A549 treated with Hydrocortisone at 1 μM for 4 hours (cell line): ENCODE measurements at places on chromosomes 2 and 18. TPM values are rescaled to one million over a fixed set of nuclear protein-coding genes. Genes with fewer than 3 reads are reported as not detected.

The DSEL gene
- total RNA-seq, result 0.37 to 0.62 TPM (median 0.43 TPM) in 5 replicates

The C2orf15 gene
- 0.45 to 0.66 TPM (median 0.48 TPM) in 5 replicates for total RNA-seq

The ATP5F1A gene
- 304 to 359 TPM (median 319 TPM) in 5 replicates for total RNA-seq

The G6PC2 gene
- total RNA-seq, result not detected in 5 replicates

The ZBTB7C gene
- total RNA-seq, result 0.18 to 0.36 TPM (median 0.26 TPM) in 5 replicates

The RFX8 gene
- total RNA-seq, result not detected in 5 replicates

The RTKN gene
- 20.2 to 26.0 TPM (median 21.9 TPM) in 5 replicates for total RNA-seq

The CRYGD gene
- total RNA-seq, result not detected in 5 replicates

The C2orf72 gene
- total RNA-seq, result 6.0 to 8.7 TPM (median 6.9 TPM) in 5 replicates

The NPPC gene
- total RNA-seq, result 0.21 to 0.37 TPM (median 0.28 TPM) in 4 of 5 replicates, not detected in the other
